ENCODE measurements at places on chromosomes 4 and X.

DNA sequence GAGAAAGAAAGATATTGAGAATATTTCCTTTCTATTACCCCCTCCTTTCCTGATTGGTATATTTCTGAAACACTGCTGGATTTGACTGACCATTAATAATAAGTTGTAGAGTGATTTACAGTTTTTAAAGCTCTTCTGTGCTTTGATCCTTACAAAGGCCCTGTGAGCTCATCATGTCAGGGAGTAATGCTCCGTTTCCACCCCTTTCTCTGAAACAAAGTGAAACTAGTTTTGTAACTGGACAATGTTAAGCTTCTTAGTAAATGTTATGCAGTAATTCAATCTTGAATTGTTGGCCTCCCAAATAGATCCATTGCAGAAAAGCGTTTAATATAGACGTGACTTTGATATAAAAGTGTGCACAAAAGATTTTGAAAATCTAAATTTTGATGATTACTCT lies 190.1 kb upstream of the GNPDA2 start:
- DNase-seq: no peak

DNA sequence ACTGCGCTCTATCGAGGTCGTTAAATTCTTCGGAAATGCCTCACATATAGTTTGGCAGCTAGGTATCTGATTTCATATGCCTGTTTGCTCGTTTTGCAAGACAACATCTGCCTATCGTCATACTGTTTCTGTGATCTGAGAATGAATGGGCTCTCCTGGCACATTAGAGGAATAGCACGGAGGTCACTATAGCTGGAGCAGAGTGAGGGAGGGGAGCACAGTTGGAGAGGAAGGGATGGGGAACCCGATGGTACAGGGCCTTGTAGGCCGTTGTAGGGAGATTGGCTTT lies 552 bp downstream of the IKBKG start:
- no peak for DNase-seq

GRCh38 chr4:75289914-75290582 lies 224.2 kb downstream of the RCHY1 start:
- DNase-seq: no peak

- no peak for DNase-seq
Observed at GRCh38 chr4:55675196-55675793, 39.2 kb upstream of the NMU start.

DNA sequence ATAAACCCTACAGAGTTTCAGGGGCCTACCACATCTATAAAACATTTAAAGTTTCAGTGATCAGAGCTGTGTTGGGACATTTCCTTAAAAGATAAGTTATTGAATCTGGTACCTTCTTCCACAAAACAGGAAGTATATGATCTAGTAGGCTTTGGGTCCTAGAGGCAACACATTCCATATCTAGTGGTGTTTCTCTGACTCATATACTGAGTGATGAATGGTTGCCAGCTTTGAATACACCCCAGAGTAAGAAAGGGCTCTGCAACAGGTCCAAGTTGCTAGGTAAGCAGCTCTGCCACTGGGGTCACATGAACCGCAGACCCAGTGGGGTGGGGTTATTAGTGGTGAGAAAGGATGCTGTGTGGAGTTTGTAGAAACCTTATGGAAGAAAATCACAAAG lies 32.4 kb upstream of the BLTP1 start:
- no peak for DNase-seq

DNA sequence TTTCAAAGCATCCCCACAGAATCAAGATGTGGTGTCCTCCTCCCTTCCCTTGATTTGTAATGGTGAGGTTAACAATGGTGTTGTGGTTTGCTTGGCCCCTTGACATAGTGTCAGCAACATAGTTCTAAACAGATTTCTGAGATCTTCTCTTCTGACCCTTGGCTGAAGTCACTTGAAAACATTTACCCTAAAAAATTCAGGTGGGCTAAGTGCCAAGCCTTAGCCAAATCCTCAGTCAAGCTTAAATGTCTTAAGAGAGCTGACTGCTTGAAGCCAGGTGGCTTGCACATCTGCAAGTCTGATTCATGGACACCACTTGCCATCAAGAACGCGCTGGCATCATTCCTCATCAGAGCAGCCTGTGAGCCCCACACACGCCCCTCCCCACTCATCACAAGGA lies 173.2 kb downstream of the MGST2 start:
- DNase-seq: no peak

GRCh38 chr4:183832776-183833450 lies 72.2 kb upstream of the STOX2 start:
- DNase-seq: no peak

All from AG09309 (cell line).